ENCODE measurements at places on chromosomes 1 and 21.

DNA sequence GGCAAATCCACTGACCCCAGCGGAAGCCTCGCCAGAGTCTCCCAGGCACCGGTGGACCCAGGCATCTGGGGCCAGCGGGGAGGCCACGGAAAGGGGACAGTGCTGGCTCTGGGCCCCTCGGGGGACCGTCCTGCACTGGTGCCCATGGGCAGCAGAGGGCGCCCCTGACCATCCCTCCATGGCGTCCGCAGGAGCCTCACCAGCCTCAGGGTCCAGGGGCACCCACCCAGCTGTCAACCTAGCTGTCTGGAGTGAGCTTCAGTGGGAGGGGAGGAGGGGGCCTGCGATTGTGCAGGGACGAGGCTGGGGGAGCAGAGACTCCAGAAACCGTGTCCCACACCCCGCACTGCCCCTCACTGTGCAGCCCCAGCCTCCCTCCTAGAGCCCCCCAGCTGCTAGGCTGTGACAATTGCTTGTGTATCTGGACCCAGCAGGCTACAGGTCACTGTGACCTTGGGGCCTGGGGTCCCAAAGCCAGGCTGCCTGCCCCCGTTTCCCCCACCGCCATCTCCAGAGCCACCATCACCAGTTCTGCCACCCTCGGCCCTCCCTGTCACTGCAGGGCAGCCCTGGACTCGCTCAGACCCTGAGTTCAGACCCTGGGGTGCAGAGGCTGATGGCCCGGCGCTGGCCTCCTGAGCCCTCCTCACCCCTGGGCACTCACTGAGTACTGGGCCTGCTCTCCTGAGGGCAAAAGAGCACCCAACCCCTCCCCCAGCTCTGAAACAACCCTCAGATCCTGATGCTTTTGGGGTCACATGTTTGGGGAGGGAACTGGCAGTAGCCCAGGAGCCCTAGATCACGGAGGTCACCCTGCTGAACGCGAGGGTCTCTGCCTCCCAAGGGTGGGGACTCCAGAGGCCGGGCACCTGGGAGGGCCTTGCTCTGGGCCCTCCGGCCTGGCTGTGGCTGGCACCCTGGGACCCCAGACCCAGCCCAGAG lies 10.6 kb upstream of the COL6A1 start:
- no peak for DNase-seq

DNA sequence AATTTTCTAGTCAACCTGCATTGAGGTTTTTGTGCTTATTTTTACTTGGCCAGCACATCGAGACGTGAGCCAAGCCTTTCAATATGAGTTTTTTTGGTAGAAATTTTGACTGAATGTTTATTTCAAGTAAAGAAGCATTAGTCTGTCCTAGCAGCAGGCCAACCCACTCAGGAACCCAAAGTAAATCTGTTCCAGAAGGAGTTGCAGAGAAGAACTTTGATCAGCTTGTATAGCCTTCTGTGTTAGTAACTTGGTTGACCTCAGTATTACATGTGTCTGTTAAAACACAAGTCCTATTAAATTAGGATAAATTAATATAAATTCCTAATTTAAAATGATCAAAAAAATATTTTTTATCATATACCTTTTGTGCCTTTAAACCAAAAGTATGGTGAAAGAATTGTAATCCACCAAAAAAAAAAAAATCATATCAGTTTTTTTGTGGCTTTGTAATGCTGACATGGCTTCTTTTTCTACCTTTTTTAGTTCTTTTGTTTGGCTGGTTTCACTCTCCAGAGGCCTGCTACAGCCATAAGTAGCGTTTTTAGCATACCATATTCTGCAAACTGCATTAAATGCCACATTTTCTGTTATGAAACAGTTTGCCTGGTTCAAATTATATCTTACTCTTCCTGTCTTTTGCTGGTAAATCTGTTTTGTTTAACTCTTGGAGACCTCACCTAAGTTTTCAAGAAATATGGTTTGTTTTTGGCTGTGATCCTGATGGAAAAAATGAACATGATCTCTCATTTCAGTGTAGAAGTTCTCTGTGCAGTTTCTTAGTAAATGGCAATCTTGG lies 39.5 kb downstream of the ATF6 start:
- DNase-seq, result no peak

DNA sequence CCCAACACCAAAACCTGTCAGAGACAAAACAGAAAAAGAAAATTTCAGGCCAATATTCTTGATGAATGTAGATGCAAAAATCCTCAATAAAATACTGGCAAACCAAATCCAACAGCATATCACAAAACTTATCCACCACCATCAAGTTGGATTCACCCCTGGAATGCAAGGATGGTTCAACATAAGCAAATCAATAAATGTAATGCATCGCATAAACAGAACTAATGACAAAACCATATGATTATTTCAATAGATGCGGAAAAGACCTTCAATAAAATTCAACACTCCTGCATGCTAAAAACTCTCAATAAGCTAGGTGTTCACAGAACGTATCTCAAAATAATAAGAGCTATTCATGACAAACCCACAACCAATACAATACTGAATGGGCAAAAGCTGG lies 3.8 kb upstream of the OR2L5 start:
- DNase-seq, result no peak

DNA sequence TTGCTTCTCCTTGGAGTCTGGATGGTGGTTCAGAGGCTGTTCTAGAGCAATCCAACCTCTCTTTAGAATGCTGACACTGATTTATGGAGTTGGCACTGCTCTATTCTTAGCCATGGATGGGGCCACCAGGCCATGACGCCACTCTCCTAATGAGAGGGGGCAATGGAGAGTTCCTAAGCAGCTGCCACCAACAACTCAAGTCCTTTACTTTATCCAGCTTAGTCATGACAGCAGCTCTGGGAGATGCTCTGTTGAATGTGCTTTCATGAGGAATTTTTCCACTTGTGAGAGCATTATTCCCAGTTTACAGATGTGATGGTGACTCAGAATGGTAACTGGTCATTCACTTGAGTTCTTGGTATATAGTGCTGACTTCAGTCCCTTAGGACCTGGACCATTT lies 366.3 kb downstream of the HHAT start:
- DNase-seq, result no peak

DNA sequence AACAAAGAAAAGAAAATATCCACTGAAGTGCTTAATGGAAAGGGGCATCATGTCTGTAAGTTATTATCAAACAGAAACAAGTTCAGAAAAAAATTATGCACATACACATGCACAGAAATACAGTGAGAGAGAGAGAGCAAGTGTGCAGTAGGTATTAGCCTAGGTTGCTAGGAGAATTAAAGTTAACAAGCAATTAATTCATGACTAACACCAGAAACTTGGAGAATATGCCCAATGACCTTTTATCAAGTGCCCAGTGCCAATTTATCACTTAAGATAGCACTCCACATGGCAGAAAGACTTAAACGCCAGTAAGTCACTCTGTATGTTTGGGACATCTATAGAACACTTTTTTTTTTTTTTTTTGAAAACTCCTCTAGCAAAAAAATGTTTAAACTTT lies 56.2 kb upstream of the SLC16A1 start:
- DNase-seq, result no peak

- no peak for DNase-seq
These were observed 1.1 kb downstream of the SOD1 start for GRCh38 chr21:31660591-31660990.

DNA sequence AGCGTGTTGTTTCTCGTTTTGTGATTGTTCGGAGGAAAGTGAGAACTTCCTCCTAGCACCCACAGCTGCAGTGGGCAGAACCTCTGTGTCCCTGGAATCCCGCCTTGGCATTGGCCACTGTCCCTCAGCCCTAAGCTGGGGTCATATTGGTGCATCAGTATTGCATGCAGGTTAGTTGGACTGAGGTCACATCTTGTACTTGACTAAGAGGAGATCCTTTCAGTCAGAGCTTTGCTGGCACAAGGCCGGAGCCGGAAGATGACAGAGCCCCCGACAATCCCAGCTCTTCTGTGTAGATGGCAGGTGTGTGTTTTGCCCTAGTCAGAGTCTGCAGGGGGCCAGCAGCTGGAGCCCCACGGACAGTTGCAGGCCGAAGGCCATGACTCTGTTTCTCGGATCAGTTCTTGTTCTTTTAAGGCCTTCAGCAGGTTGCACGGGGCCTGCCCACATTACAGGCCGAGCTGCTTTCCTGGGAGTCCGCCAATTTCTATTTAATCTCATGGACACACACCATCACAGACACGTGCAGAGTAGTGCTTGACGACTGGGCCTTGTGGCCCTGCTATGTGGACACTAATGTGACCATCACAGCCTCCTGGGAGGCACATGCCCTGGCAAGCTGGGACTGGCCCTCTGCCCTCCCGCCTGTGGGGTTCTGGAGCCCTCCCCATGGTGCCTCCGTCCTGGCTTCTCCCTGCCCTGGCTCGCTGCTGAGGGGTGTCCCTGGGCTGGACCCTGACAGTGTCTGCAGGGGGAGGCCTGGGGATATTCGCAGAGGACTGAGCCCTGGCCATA lies 14.9 kb downstream of the SNAP47 start:
- no peak for DNase-seq

GRCh38 chr1:214107322-214108096 lies 119.7 kb downstream of the PROX1 start:
- DNase-seq, result no peak

- no peak for DNase-seq
These were observed 62.4 kb downstream of the KIRREL1 start for GRCh38 chr1:158055854-158056253.

- no peak for DNase-seq
These were observed 119.7 kb downstream of the TPTE start for GRCh38 chr21:10641107-10641506.

- DNase-seq, result no peak
These were observed 128.5 kb downstream of the PROX1 start for GRCh38 chr1:214116258-214116657.

DNA sequence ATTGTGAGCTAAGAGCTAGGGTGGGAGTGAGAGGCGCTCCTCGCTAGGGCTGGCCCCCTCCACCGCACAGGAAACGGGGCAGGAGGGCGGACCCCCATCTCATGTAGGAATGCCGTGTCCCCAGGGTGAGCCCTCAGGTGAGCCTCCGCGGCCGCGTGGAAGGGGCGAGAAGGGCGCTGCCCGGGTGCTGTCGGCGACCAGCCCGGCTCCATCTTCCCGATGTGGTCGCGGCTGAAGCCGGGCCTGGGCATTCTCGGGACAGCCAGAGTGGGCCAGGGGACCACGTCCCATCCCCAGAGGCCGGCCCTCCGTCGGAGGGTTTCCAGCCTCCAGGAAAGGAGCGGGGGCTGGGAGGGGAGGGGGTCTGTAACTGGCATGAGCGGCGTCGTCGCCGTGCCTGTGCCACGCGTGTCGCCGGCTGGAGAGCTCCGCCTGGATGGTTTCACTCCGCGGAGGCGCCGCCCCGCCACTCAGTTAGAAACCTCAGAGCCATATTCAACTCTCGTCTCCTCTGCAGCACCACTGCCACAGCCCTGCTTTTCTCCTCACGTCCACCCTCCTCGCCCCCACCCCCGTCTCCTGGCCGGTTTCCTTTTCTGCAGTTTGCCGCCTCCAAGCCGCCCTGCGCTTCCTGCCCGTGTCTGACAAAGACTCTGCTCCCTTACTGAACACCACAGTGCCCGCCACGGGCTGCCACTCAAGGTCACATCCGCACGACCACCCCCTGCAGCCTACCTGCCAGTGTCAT lies at the start of gene TMEM269:
TMEM269 (plus strand) TSS at position 46 of the 748 bp plus-strand sequence. CDS start 4,903 bp downstream, outside the sequence.
- DNase-seq, result no peak

GRCh38 chr1:170623171-170623570 lies 40.8 kb upstream of the PRRX1 start:
- no peak for DNase-seq

All from vagina (tissue), 2 donors.